ENCODE measurements at places on chromosomes 1 and 21.

DNA sequence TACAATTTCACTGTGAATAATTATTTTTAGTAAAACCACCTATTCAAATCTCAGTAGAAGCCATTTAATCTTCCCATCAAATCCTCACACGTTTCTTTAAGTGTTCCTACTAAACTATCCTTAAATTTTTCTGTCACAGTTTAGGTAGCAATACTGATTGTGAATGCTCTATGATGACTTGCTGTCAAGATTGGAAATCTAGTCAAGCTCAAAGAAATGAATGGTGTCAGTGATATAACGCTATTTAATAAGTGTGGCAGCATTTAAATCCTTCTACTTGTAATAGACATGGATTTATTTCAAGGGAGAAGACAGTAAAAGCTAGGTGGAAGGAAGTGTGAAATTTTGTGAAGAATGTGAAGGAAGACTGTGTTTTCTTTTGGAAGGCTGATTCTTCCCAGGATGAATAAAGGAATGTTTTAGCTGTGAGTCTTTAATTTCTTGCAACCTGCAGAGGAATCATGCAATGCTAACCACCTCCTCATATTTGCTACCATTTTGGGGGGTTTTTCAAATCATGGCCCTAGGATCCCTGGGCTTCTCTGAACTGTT lies 936.7 kb upstream of the NEGR1 start:
- DNase-seq: no peak

DNA sequence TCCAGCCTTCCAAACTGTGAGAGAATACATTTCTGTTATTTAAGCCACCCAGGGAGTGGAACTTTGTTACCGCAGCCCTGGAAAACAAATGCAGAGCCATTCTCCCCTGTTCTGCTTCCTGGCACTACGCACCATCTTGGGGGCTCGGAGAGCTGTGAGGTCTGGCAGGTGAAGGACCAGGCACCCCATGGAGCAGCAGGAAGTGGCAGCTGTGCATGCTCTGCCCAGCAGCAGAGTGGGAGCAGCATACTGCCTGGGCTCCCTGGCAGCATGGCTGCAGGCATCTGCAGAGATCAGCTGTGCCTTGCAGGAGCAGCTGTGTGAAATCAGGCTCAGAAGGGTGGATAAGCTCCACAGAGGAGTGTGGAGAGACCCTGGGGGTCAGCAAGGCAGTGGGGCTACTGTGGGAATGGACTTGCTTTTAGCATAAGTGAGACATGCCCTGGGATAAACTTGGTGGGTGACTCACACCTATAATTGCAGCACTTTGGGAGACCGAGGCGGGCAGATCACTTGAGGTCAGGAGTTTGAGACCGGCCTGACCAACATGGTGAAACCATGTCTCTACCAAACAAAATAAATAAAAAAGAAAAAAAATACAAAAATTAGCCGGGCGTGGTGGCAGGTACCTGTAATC lies 17.7 kb upstream of the ZSCAN20 start:
- DNase-seq: peak; percentile 70

DNA sequence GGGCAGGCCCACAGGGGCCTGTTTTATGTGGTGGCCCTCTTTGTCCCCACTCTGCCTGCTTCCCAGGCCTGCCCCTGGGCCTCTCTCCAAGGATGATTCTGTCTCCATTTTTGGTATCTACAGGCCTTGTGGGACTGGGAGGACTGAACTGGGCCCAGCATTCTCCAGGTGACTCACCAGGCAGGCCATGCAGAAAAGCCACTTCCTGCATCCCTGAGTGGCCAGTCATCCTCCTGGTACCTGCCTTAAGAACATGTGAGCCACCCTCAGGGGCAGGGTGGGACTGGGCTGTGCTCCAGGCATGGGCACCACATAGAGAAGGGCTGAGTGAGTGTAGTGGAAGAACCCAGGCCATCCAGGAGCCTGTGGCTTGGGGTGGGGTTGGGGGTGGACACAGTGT lies 20.0 kb upstream of the BCAR3 start:
- DNase-seq: peak; percentile 94

DNA sequence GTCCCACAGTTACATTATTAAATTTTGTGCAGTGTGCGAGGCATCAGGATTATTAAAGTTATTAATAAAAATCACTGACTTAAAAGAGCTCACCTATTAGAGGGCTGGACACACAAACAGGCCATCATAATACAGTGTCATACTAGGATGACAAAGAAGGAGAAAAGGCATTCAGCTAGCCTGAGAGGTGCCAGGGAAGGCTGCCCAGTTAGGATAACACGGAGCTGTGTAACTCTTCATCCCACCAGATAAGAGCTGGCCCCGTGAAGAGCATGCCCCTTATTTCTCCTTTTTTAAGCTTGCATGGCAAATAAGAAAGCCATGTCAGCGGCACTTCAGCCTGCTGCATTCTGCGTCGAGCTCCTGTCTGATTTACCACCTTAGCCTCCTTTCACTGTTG lies 109.5 kb downstream of the KCNK1 start:
- no peak for DNase-seq

GRCh38 chr21:39908265-39908923 lies 41.2 kb downstream of the PCP4 start:
- DNase-seq: no peak
